ENCODE measurements at places on chromosomes 6 and 20.

- H3K36me3 ChIP-seq: no peaks in the 10 kb centered on the region
- no peak overlapping the region for H3K27ac ChIP-seq
- H3K4me1 ChIP-seq: peaks cover 29% of the 10 kb centered on the region
- H3K27me3 ChIP-seq: no peaks in the 10 kb centered on the region
- H3K4me3 ChIP-seq: no peak overlapping the region
Measured at GRCh38 chr6:128241216-128241615, 279.2 kb downstream of the PTPRK start.

DNA sequence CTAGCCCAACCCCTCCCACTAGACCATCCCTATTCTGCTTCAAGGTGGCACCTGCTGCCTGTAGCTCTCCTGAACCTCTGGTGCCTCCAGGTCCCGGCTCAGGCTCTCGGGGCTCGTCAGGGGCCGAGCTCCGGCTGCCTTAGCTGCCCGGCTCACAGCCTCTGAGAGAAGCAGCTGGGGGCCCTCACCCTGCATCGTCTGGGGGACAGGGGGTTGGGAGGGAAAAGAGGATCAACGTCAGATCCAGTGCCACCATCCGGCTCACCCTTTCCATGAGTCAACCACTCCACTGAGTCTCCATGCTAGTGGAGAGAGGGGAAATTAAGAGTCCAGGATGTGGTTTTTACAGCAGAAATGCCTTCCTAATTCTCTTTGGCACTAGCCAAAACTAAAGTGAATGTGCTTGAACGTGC is 13.0 kb downstream of the BAG6 start:
- peaks cover 96% of the 10 kb centered on the region for H3K36me3 ChIP-seq
- H3K4me3 ChIP-seq: no peak overlapping the region
- H3K27me3 ChIP-seq: no peaks in the 10 kb centered on the region
- H3K4me1 ChIP-seq: peaks cover 12% of the 10 kb centered on the region

DNA sequence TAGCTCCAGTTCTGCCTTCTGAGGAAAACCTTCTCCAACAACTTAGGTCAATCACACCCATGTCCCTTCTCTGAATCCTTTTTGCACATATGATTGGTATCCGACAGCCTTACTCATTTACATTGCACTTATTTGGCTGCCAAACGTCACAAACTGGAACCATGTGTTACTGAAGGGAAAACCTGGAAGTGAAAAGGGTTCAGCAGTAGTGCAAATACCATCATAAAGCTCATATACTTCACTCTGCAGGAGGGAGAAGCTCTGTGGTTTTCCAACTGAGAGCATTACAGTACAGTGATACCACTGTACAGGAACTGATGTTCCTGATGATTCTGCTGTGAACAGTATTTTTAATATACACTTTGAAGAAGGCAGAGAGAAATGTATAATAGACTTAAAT is 87.8 kb downstream of the SLC16A10 start:
- DNase-seq: no peak
- H3K27ac ChIP-seq: no peak overlapping the region
- peaks cover 5% of the 10 kb centered on the region for H3K36me3 ChIP-seq
- peaks cover 29% of the 10 kb centered on the region for H3K4me1 ChIP-seq
- H3K27me3 ChIP-seq: no peaks in the 10 kb centered on the region
- no peak overlapping the region for H3K4me3 ChIP-seq

DNA sequence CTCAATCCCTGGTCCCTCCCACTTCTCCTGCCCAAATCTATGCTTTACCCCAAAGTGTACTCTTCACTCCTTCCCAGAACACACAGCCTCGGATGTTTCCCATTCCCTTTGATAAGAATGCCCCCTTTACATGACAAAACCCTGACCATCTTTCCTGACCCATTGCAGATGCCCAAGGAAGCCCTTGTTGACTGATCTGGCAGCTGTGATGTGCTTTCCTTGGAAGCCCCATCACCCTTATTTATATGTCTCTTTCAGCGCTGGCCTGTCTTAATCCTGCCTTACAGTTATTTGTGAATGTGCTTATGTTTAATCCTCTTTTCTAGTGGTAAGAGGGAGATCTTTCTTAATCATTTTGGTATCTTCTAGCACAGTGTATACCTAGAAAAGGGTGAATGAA is 523.1 kb downstream of the CD83 start:
- no peak overlapping the region for H3K4me3 ChIP-seq
- no peak for DNase-seq
- no peak overlapping the region for H3K27ac ChIP-seq
- H3K4me1 ChIP-seq: peaks cover 49% of the 10 kb centered on the region

GRCh38 chr6:25279748-25280343 is 672 bp downstream of the CARMIL1 start:
- peak overlapping the region; percentile 75 for H3K27ac ChIP-seq
- peaks cover 35% of the 10 kb centered on the region for H3K4me1 ChIP-seq
- peak; percentile 50 for DNase-seq
- H3K4me3 ChIP-seq: peak overlapping the region; percentile 77
- H3K27me3 ChIP-seq: no peaks in the 10 kb centered on the region

GRCh38 chr20:21322921-21323331 is 19.8 kb downstream of the XRN2 start:
- peaks cover 78% of the 10 kb centered on the region for H3K4me1 ChIP-seq
- H3K4me3 ChIP-seq: no peak overlapping the region
- DNase-seq: no peak
- H3K27ac ChIP-seq: peak overlapping the region; percentile 80

DNA sequence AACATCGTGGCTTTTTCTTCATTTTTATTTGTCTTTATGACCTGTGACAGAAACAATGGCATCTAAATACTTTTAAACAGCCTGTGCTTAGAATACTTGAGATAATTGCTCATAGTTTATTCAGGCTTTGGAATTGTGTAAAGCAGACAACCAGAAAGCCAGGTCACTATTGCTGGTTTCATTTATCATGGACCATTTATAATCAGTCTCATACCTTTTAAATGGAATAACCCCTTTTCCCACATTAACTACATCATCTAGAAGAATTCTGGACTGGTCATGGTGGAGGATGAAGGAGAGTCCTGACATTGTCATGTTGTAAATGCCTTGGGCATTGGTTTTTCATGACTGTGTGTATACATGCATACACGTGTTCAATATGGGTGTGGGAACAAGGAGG is 661.5 kb downstream of the EPM2A start:
- H3K27ac ChIP-seq: no peak overlapping the region
- no peaks in the 10 kb centered on the region for H3K36me3 ChIP-seq
- H3K4me1 ChIP-seq: no peaks in the 10 kb centered on the region
- H3K27me3 ChIP-seq: peaks cover 13% of the 10 kb centered on the region
- DNase-seq: no peak

DNA sequence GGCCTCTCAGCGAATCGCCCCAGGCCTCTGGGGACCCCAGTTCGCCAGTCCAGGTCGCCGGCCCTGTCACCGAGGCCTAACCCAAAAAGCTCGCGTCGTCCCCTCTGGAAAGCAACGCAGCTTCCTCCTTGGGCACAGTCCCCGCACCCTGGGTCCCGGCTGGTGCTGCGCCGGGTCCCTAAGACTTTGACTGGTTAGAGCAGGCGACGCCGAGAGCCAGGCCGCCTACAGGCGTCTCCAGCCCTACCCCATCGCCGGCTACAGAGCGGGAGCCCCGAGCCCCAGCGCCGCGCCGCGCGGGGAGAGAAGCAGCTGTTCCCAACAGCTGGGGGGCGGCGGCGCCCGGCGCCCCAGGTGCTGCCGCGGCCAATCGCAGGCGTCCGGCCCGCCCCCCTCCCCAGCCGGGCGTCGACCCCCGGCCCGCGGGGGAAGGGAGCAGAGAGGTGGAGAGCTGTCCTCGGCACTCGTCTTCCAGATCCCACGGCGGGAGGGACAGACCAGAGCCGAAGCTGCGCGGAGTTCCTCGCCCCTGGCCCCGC is 540 bp upstream of the RBM24 start:
- peak; percentile 37 for DNase-seq
- H3K4me1 ChIP-seq: peaks cover 13% of the 10 kb centered on the region
- no peaks in the 10 kb centered on the region for H3K36me3 ChIP-seq
- H3K4me3 ChIP-seq: peak overlapping the region; percentile 63
- peaks cover 76% of the 10 kb centered on the region for H3K27me3 ChIP-seq

DNA sequence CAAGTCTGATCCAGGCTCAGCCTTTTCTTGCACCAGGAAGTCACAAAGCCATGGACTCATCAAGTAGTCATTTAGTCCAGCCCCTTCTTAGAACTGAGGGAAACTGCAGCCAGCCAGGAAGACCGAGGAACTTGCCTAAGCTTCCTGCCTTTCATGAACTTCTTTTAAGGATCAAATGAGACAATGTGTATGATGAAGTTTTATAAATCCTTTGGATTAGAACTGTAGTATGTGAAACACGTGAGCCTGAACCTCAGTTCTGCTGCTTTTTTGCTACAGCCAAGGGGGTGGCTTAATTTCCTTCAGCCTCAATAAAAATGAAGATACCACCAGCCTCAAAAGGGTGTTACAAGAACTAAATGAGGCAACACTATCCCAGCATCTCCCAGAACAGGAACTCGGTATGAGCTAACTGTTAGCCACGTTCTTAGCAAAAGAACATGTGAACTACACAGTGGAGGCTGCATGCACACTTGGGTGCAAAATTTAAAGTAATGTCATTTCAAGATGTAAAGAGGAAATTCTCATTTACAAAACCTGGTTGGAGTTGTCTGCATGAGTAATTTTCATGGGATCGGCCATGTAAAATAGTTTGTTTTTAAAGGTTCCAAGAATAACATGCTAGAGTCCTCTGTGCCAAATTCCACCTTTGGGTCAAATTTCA is 76.0 kb upstream of the TBC1D7 start:
- H3K4me1 ChIP-seq: peaks cover 11% of the 10 kb centered on the region
- no peaks in the 10 kb centered on the region for H3K36me3 ChIP-seq
- DNase-seq: no peak
- no peaks in the 10 kb centered on the region for H3K27me3 ChIP-seq

- H3K4me1 ChIP-seq: peaks cover 13% of the 10 kb centered on the region
- peak overlapping the region; percentile 40 for H3K27ac ChIP-seq
- no peaks in the 10 kb centered on the region for H3K27me3 ChIP-seq
- DNase-seq: no peak
Measured at GRCh38 chr20:35121186-35121585, 25.9 kb downstream of the EDEM2 start.

DNA sequence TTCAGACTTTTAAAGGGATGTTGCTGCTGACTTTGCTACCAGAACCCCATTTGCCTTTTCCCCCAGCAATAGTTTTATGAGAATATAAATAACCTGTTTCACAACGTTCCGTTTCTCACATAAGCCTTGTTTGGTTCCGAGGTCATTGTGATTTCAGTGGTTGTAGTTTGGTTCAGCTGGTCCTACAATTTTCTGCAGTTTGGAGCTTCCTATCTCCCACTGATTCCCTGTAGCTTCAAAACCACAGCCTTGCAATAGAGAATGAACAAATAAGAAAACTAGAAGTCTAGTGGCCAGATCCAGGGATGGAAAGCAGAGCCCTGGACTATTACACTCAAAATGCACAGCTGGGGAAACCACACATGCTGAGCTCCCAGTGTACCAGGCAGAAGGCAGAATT is 24.1 kb upstream of the SH3BGRL2 start:
- H3K27me3 ChIP-seq: peaks cover 3% of the 10 kb centered on the region
- no peaks in the 10 kb centered on the region for H3K36me3 ChIP-seq
- H3K27ac ChIP-seq: no peak overlapping the region
- DNase-seq: no peak
- H3K4me1 ChIP-seq: no peaks in the 10 kb centered on the region

DNA sequence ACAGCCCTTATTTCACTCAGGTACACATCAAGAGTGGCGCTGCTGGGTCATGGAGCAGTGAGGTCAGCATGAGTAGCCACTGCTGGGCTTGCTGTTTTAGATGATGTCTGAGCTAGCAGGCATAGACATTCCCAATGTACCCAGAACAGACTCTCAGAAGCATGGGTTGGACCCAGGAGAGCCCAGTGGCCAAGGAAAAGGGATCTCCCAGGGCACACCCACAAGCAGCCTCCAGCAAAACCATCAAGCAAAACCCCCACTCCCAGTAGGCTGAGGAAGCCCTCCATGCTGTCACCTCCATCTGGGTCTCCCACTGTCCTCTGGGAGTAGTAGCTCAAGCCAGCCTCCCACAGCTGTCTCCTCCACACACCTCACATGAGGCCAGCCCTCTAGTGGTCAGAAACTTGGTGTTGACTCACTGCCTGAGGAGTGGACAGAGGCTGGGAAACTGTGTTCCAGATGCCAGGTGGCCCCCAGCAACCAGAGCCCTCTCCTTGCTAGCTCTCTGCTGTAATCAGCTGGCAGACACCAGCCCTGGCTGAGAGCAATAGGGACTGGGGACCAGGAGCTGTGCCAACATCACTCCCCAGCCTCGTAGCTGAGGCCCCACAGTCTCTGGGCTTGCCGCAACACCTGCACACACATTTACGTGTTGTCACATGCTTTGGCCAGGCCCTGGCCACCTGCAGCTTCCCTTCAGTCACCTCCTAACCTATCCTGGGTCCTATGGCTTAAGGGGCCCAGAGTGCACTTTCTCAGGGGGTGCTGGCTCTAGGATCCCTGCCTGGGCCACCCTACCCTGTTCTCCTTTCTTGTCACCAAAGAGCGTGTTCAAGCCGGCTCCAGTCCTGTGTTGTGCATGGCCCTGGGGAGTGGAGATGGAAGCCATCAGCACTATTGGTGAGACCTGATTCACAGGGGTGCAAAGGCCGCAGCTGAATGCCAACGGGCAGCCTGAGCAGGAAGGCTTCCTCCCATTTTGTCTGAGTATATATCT is 1.9 kb upstream of the AP5S1 start:
- H3K27me3 ChIP-seq: no peaks in the 10 kb centered on the region
- no peak for DNase-seq
- peaks cover 22% of the 10 kb centered on the region for H3K36me3 ChIP-seq
- H3K4me3 ChIP-seq: no peak overlapping the region
- H3K27ac ChIP-seq: peak overlapping the region; percentile 94

GRCh38 chr6:437037-437392 is 45.5 kb downstream of the IRF4 start:
- no peak for DNase-seq
- no peaks in the 10 kb centered on the region for H3K36me3 ChIP-seq
- H3K27me3 ChIP-seq: no peaks in the 10 kb centered on the region
- no peak overlapping the region for H3K27ac ChIP-seq

DNA sequence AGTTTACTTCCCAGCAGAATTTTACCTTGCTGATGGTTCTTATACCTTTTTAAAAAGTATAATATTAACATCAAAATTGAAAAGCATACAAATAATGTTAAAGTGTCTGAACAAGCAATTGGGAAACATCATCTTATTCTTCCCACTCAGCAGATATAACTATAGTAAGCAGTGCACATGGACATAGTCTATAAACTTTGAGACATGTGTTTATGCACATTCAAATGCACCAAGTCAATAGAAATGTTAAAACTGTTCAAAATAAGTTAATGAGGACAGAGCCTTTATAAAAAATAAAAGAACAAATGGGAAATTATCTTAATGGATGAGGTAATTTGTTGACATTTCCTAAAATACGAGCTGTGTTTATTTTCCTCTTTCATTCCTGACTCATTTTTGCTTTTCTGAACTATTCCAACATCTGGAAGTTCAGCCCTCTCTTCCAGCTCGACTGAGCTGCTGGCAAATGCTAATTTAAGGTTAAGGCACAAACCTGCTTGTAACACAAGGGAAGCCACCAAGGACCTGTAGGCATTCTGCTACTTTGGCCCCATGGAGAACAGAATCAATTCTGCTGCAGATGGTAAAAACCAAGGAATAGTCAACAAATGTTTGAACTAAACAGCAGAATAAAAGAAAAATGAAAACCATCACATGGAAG is 110.3 kb upstream of the MAP3K4 start:
- DNase-seq: no peak
- no peak overlapping the region for H3K4me3 ChIP-seq
- no peaks in the 10 kb centered on the region for H3K36me3 ChIP-seq
- no peaks in the 10 kb centered on the region for H3K4me1 ChIP-seq

Measured in activated T-cell treated with anti-CD3 and anti-CD28 coated beads, Interleukin-2, amount 50 U/mL, for 24 hours (primary cell).